Ovary (tissue), 10 donors: ENCODE measurements at places on chromosomes 4 and X. TPM values are rescaled to one million over a fixed set of nuclear protein-coding genes. Genes with fewer than 3 reads are reported as not detected.

The HHIP gene
- polyA plus RNA-seq = 1.1 TPM

The PDGFRA gene
- 192 TPM for polyA plus RNA-seq

- no peak overlapping the region for H3K27ac ChIP-seq
- no peaks in the 10 kb centered on the region for H3K36me3 ChIP-seq
- DNase-seq = no peak
Observed at GRCh38 chr4:73345399-73345975, 58.6 kb upstream of the ALB start.

DNA sequence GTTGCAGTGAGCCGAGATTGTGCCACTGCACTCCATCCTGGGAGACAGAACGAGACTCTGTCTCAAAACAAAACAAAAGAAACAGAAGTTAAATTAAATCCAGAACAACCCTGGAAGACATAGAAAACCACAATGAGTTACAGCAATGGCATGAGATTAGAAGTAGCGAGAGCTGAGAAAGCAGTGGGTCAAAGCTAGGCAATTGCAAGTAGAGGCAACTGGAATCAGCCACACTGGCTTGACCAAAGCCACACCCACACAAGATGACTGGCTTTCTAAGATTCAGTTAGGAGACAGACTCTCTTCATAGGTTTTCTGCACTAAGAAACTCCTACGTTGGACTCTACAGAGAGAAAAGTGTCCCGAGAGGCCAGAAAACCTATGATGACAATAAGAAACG is 443.0 kb downstream of the GPM6A start:
- no peaks in the 10 kb centered on the region for H3K4me1 ChIP-seq
- no peak for DNase-seq
- no peak overlapping the region for H3K27ac ChIP-seq

DNA sequence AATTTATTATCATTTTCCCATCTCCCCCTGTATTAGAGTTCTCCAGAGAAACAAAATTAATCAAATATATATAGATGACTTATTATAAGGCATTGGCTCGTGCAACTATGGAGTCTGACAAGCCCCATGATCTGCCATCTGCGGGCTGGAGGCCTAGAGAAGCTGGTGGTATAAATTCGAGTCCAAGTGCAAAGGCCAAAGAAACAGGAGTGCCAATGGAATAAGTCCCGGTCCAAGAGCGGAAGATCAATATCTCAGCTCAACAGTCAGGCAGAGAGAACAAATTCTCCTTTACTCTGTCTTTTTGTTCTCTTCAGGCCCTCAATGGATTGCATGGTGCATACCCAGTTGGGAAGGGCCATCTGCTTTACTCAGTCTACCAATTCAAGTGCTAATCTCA is 178.8 kb downstream of the NWD2 start:
- no peaks in the 10 kb centered on the region for H3K4me1 ChIP-seq

DNA sequence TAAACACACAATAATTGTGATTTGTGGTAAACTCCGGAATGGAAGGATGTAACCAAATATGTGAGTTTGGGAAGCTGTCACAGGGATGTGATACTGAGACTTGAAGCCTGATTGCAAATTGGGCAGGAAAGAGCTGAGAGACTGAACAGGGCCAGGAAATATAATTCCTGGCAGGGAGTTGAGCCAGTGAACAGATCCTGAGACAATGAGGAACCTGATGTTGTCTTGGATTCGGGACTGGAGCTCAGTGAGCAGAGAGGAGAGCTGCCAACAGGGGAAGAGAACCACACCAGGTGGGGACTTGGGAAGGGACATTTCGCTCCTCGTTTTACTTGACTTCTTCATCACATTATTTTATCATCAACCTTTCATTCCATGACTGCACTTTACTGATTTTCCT is 386.0 kb downstream of the TLL1 start:
- H3K27me3 ChIP-seq = no peaks in the 10 kb centered on the region
- H3K4me3 ChIP-seq = no peak overlapping the region
- H3K36me3 ChIP-seq = no peaks in the 10 kb centered on the region
- H3K27ac ChIP-seq = no peak overlapping the region

GRCh38 chr4:22315628-22316027 is 200.2 kb downstream of the ADGRA3 start:
- no peaks in the 10 kb centered on the region for H3K36me3 ChIP-seq
- DNase-seq = no peak
- H3K4me1 ChIP-seq = no peaks in the 10 kb centered on the region
- no peak overlapping the region for H3K27ac ChIP-seq
- H3K27me3 ChIP-seq = no peaks in the 10 kb centered on the region

DNA sequence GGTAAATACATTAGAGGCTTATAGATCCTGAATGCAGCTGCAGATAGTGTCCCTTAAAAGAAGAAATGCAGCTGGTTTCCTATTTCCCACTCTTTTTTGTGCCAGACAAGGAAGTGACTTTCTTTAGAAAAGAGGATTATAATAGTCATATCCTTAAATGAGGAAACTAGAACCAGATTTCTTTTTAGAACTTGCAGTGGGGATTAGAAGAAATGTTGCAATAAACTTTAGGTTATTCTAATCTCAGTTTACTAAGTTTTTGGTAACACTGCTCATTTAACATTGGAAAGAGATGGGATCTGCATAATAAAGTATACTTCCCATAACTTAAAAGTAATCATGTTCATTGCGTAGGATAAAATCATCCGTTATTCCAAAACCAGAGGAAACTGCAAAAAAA is 101.9 kb downstream of the SLIT2 start:
- no peak overlapping the region for H3K27ac ChIP-seq
- no peaks in the 10 kb centered on the region for H3K4me1 ChIP-seq
- no peak overlapping the region for H3K4me3 ChIP-seq
- no peak for DNase-seq

DNA sequence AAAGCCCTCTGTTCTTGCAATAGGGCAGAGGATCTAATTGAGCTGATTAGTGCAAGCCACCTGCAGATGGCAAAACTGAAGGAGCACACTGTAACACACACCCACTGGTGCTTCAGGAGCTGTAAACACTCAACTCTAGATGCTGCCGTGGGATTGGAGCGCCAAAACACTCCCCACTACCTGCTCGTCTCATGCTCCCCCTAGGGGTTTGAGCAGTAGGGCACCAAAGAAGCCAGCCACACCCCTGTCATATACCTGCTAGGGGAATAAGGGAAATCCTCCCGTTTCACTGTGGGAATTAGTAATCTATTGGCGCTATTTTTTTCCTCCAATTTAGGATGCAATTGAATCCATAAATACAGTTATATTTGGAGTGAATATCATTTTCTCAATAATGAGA is 360.2 kb downstream of the GLUD2 start:
- no peaks in the 10 kb centered on the region for H3K27me3 ChIP-seq
- H3K36me3 ChIP-seq = no peaks in the 10 kb centered on the region
- H3K4me3 ChIP-seq = no peak overlapping the region
- DNase-seq = no peak
- H3K27ac ChIP-seq = no peak overlapping the region

- no peaks in the 10 kb centered on the region for H3K36me3 ChIP-seq
- H3K4me1 ChIP-seq = no peaks in the 10 kb centered on the region
- no peak overlapping the region for H3K27ac ChIP-seq
Observed at GRCh38 chr4:57490520-57491255, 380.5 kb upstream of the IGFBP7 start.

GRCh38 chrX:135420831-135421230 is 913 bp upstream of the SMIM10L2A start:
- H3K27ac ChIP-seq = no peak overlapping the region
- no peaks in the 10 kb centered on the region for H3K27me3 ChIP-seq
- no peak overlapping the region for H3K4me3 ChIP-seq
- no peaks in the 10 kb centered on the region for H3K36me3 ChIP-seq
- no peak for DNase-seq

DNA sequence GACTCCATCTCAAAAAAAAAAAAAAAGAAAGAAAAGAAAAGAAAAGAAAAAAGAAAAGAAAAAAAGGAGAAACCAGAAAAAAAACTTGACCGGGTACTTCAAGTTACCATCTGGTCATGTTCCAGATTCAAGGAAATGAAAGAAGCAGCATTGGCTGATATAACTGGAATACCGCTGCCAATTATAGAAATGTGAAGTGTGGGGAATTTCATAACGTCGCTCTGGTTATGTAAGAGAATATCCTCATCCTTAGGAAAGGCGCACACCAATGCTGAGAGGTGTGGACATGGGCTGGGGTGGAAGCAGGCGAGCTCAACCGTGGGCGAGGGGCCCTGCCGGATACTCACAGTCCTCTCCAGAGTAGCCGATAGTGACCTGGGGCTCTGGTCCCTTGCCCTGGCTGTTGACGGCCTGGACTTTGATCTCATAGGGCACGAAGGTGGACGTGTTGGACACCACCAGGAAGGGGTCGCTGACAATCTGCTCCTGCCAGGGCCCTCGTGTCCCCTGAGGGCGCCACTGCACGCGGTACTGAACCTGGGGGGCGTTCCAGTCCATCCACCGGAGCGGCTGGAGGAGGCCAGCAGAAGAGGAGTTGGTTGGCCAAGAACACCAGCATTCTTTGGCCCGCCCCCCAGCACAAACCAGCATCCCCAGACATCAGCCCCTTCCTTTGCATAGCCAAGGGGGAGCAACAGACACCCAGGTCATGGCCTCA is 19.5 kb downstream of the L1CAM start:
- H3K4me3 ChIP-seq = no peak overlapping the region
- no peaks in the 10 kb centered on the region for H3K36me3 ChIP-seq
- H3K27me3 ChIP-seq = no peaks in the 10 kb centered on the region
- no peak overlapping the region for H3K27ac ChIP-seq
- DNase-seq = no peak

GRCh38 chrX:14616301-14616700 is 87.0 kb downstream of the GLRA2 start:
- no peak overlapping the region for H3K4me3 ChIP-seq
- H3K4me1 ChIP-seq = no peaks in the 10 kb centered on the region
- no peak for DNase-seq
- no peaks in the 10 kb centered on the region for H3K27me3 ChIP-seq
- no peaks in the 10 kb centered on the region for H3K36me3 ChIP-seq

DNA sequence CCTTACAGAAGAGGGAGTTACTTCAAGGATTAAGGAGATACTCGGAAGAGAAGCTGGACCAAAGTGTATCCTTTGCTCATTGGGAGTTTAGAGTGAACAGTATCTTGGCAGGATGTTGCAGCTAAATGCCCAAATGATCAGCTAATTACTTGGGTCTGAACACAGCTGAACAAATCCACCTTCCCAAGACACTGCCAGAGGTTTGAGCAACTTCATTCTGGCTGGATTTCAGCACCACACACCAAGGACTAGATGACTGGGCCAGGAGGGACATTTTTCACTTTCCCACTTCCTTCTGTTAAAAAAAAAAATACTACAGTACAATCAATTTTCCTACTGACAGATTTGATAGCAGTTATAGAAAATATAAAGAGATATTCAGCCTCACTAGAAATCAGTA is 324.6 kb downstream of the MID1IP1 start:
- no peak overlapping the region for H3K27ac ChIP-seq
- no peaks in the 10 kb centered on the region for H3K27me3 ChIP-seq
- no peak for DNase-seq

DNA sequence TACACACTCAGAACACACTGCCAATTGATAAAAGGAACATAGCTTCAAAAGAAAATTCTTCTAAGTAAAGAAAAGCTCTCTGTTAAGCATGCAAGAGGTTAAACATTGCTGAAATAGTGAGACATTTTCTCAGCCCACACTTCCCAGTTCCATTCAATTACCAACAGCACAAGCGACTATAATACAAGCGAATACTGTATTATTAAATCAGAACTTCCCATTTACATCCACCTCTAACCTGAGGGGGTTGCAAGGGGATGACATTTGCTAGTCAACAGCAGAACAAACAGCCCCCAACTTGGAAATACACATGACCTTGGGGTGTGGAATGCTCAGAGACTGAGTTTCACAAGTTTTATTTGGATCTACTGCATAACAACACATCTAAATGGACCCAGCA is 1.1 kb downstream of the FSTL5 start:
- DNase-seq = no peak
- no peak overlapping the region for H3K27ac ChIP-seq
- no peaks in the 10 kb centered on the region for H3K36me3 ChIP-seq

GRCh38 chrX:137287191-137287590 is 253.4 kb upstream of the GPR101 start:
- H3K27ac ChIP-seq = no peak overlapping the region
- no peak for DNase-seq
- no peaks in the 10 kb centered on the region for H3K27me3 ChIP-seq

DNA sequence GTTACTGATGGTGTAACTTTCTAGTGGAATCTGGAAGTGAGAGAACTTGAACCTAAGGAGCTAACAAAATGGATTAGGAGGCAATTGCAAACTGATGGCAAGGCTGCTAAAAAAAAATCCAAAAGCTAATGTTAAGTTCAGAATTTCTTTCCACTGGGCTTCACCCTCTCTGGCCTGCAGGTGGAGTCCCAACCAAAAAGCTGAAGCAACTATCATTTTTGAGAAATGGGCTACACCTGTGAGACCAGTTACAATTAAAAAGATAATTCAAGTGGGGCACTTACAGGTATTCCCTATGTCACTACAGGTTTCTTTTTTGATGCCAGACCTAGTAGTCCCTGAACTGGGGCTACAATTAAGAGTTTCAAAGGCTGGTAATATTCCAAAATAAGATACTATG is 142.1 kb upstream of the FTHL17 start:
- no peaks in the 10 kb centered on the region for H3K27me3 ChIP-seq
- H3K27ac ChIP-seq = no peak overlapping the region
- no peak for DNase-seq
- no peak overlapping the region for H3K4me3 ChIP-seq
- no peaks in the 10 kb centered on the region for H3K4me1 ChIP-seq

- H3K4me3 ChIP-seq = peak overlapping the region; percentile 47
Observed at GRCh38 chr4:52051615-52052474, 741 bp downstream of the SPATA18 start.

DNA sequence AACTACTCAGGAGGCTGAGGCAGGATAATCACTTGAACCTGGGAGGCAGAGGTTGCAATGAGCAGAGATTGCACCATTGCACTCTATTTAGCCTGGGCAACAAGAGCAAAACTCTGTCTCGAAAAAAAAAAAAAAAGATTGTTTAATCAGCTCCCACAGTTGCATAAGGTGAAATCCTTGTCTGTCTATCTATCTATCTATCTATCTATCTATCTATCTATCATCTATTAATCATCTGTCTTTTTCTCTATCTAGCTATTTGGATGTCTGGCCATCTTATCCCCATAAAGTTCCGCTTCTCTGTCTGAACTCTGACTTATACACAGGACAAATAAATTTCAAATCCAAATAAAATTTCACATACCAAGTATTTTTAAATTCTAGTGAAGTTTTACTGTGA is 223.2 kb upstream of the PGRMC2 start:
- DNase-seq = no peak
- no peaks in the 10 kb centered on the region for H3K27me3 ChIP-seq
- no peak overlapping the region for H3K27ac ChIP-seq

GRCh38 chr4:98928131-98928504 is 815 bp downstream of the EIF4E start:
- H3K36me3 ChIP-seq = no peaks in the 10 kb centered on the region
- H3K4me1 ChIP-seq = no peaks in the 10 kb centered on the region
- DNase-seq = peak; percentile 58
- H3K4me3 ChIP-seq = peak overlapping the region; percentile 97
- no peaks in the 10 kb centered on the region for H3K27me3 ChIP-seq
- H3K27ac ChIP-seq = peak overlapping the region; percentile 92

DNA sequence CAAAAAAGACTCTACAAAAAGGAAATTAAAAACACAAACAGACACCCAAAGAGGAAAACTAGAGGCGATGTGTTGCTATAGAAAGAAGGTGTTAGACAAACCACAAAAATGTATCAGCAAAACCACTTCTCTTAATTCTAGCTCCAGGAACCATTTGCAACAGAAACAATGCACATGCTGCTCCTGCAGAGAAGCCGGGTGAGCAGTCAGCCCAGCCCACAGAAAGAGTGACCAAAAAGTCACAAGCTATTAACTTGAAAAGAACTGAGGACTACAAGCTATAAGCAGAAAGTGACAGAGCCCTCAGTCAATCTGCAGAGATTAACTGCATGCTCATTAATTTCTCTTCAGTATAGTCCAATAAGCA is 96.2 kb upstream of the KLHL13 start:
- H3K27me3 ChIP-seq = no peaks in the 10 kb centered on the region
- H3K4me1 ChIP-seq = no peaks in the 10 kb centered on the region
- DNase-seq = no peak
- H3K4me3 ChIP-seq = no peak overlapping the region
- no peaks in the 10 kb centered on the region for H3K36me3 ChIP-seq
